ENCODE measurements at places on chromosomes 6 and 20.
A peak's percentile ranks its signal among the peaks of the same experiment; 100 is the strongest.

- H3K27me3 ChIP-seq, result no peaks in the 10 kb centered on the region
- no peak overlapping the region for H3K4me3 ChIP-seq
- no peak overlapping the region for H3K27ac ChIP-seq
- no peak for DNase-seq
- H3K36me3 ChIP-seq, result no peaks in the 10 kb centered on the region
- H3K4me1 ChIP-seq, result no peaks in the 10 kb centered on the region
Measured at GRCh38 chr6:152502421-152503188, 134.6 kb downstream of the SYNE1 start.

DNA sequence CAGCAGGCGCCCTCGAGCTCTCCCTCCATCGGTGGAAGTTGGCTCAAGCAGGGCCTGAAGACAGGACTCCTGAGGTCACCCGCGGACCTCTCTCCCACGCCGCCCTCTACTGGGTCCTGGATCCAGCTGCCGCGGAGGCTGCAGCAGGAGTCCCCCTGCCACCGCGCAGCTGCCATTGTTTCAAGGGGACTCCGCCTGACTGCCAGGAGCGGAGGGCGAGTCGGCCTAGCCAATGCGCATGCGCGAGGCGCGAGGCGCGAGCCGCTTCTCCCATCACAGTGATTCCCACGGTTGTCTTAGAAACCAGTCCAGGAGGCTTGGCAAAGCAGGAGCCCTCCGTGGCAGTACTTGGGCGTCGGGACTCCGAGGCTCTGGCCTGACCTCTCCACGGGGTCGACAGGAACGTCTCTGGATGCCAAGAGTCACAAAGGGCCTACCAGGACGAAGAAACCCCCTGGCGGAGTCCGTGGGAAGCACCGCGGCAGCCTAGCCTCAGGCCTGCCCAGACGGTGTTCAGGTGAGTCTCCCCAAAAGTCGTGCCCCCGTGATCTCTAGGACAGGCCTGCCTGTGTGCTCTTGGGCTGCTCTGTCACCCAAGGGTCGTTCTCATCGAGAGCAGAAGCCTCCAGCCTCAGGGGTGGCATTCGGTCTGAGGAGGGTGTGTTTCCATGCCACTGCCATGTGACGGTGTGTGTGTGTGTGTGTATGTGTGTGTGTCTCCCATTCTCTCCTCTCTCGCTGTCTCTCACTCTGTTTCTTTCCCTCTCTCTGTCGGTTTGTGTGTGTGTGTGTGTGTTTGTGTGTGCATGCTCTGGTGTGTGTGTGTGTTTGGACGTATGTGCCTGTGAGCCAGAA, 290.6 kb upstream of the ZNF337 start:
- DNase-seq, result peak; percentile 34
- H3K27me3 ChIP-seq, result peaks cover 3% of the 10 kb centered on the region
- no peak overlapping the region for H3K27ac ChIP-seq
- no peaks in the 10 kb centered on the region for H3K4me1 ChIP-seq
- H3K36me3 ChIP-seq, result no peaks in the 10 kb centered on the region

- peaks cover 10% of the 10 kb centered on the region for H3K4me1 ChIP-seq
- H3K27ac ChIP-seq, result no peak overlapping the region
- no peak overlapping the region for H3K4me3 ChIP-seq
- peaks cover 36% of the 10 kb centered on the region for H3K27me3 ChIP-seq
- H3K36me3 ChIP-seq, result no peaks in the 10 kb centered on the region
Measured at GRCh38 chr6:3484946-3485345, 28.1 kb upstream of the SLC22A23 start.

- H3K27ac ChIP-seq, result no peak overlapping the region
- peaks cover 14% of the 10 kb centered on the region for H3K36me3 ChIP-seq
- no peak overlapping the region for H3K4me3 ChIP-seq
- no peak for DNase-seq
- H3K27me3 ChIP-seq, result no peaks in the 10 kb centered on the region
Measured at GRCh38 chr6:87501809-87502572, 29.2 kb downstream of the SLC35A1 start.

GRCh38 chr6:34154668-34155447, 9.0 kb upstream of the GRM4 start:
- no peaks in the 10 kb centered on the region for H3K36me3 ChIP-seq
- H3K27me3 ChIP-seq, result peaks cover 73% of the 10 kb centered on the region
- H3K4me3 ChIP-seq, result peak overlapping the region; percentile 45
- H3K27ac ChIP-seq, result no peak overlapping the region

DNA sequence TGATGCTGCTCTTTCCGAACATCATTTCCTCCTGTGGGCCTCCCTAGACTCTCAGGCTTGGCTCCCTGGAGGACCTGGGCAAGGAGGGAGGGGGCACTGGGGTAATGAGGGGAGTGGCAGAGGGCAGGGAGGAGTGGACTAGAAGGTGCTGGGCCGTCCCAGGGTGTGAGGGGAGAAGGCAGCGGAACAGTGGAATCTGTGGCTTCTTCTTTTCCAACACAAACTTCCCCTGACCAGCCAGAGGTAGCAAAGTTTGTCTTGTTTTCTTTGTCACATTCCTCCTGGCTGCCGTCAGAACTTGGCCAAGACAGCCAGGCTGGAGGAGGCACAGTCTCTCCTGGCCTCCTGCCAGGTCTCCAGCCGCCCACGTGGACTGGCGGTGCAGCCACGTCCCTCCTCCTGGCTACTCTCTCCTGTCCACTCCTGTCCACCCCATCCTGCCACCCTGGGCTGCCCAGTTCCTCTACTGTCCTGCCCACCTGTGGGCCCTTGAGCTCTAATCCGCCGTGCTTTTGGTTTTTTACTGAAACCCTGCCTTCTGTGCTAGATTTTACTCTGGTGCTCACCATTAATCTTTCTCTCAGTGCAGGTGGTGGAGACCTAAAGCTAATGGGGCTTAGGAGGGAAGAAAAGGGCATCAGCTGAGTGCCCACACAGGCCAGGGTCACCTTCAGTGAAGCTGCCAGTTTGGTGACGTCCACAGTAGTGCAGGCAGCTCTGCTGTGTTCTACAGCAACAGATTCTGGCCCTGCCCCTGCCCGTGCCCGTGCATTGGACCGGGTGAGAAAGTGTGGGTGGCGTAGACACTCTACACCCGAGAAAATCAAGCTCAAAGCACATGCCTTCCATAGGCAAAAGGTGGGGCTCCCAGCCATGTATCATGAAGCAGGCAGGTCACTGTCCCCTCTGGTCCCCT, 2.8 kb upstream of the CDSN start:
- peaks cover 9% of the 10 kb centered on the region for H3K4me1 ChIP-seq
- peaks cover 25% of the 10 kb centered on the region for H3K27me3 ChIP-seq
- no peaks in the 10 kb centered on the region for H3K36me3 ChIP-seq

- H3K4me1 ChIP-seq, result peaks cover 15% of the 10 kb centered on the region
- peaks cover 4% of the 10 kb centered on the region for H3K36me3 ChIP-seq
- H3K27ac ChIP-seq, result no peak overlapping the region
- DNase-seq, result no peak
- no peak overlapping the region for H3K4me3 ChIP-seq
Measured at GRCh38 chr6:83417880-83418663, 12.8 kb downstream of the ME1 start.

- DNase-seq, result no peak
- no peak overlapping the region for H3K4me3 ChIP-seq
- H3K36me3 ChIP-seq, result no peaks in the 10 kb centered on the region
- H3K27ac ChIP-seq, result peak overlapping the region; percentile 17
- peaks cover 67% of the 10 kb centered on the region for H3K27me3 ChIP-seq
Measured at GRCh38 chr20:20992277-20992676, 113.9 kb downstream of the LINC00237 start.

DNA sequence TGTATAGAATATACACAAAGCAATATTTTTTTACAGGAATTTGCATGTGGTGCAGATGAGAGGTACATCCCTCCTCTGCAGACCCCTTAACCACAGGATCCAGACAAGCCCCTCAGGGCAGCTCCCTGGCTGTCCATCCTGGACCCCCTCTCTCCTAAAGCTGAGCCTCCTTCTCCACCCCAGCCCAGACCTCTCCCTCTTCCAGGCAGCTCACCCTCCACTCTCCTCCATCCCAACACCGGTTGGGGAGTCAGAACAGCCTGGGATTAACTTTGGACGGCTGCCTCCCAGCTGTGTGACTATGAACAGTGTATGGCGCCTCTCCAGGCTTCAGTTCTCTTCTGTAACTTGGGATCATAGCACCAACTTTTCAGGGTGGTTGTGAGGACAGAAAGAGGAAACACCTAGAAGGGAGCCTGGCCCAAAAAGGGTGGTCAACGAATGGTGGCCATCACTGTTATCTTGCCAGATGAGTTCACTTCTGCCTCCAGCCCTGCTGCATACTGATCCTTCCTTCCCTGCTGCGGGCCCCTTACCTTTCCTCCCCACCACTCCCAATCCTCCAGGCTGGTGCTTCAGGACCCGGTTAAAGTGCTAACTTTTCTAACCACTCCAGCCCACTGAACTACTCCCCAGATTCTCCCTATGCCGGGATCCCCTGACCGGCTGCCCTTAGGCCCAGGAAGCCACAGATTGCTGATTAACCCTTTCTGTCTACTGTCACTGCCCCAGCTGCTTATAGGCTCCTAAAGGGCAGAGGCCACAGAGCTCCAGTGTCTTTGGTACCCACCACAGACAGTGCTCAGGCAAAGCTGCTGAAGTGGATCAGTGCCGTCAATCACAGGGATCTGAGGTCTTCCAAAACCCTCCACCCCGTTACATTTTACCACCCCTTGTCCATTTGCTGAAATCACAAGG, 55.9 kb downstream of the GPR6 start:
- DNase-seq, result no peak
- H3K27me3 ChIP-seq, result peaks cover 6% of the 10 kb centered on the region
- H3K4me3 ChIP-seq, result no peak overlapping the region
- no peak overlapping the region for H3K27ac ChIP-seq
- no peaks in the 10 kb centered on the region for H3K36me3 ChIP-seq
- H3K4me1 ChIP-seq, result no peaks in the 10 kb centered on the region

DNA sequence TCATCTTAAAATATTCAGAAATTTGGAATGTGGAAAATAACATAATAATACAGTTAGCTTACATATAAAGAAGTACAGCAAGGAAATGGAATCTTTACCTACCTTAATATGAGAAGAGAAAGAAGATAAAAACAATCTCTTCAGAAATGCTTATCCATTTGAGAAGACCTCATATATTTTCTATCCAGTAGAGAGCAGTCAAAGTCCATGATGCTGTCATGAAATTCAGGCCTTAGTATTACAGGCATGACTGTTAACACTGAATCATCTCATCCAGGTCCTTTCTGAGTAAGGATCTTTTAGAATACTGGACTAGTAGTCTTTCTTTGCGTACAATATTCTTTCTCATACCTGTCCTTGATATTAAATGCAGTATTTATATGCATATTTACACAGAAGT, 713.4 kb downstream of the CD109 start:
- no peak overlapping the region for H3K4me3 ChIP-seq
- H3K4me1 ChIP-seq, result no peaks in the 10 kb centered on the region
- H3K27ac ChIP-seq, result no peak overlapping the region

- H3K27ac ChIP-seq, result no peak overlapping the region
- H3K27me3 ChIP-seq, result no peaks in the 10 kb centered on the region
- no peak for DNase-seq
- no peaks in the 10 kb centered on the region for H3K36me3 ChIP-seq
Measured at GRCh38 chr20:9255171-9255570, 186.3 kb downstream of the PLCB4 start.

- peaks cover 6% of the 10 kb centered on the region for H3K36me3 ChIP-seq
- peaks cover 18% of the 10 kb centered on the region for H3K4me1 ChIP-seq
- no peaks in the 10 kb centered on the region for H3K27me3 ChIP-seq
- no peak overlapping the region for H3K4me3 ChIP-seq
- no peak overlapping the region for H3K27ac ChIP-seq
Measured at GRCh38 chr20:35653893-35654292, 10.8 kb downstream of the CPNE1 start.

GRCh38 chr6:30897882-30898281, 10.1 kb upstream of the GTF2H4 start:
- no peak overlapping the region for H3K4me3 ChIP-seq
- H3K4me1 ChIP-seq, result no peaks in the 10 kb centered on the region
- peaks cover 18% of the 10 kb centered on the region for H3K36me3 ChIP-seq
- no peak overlapping the region for H3K27ac ChIP-seq
- H3K27me3 ChIP-seq, result no peaks in the 10 kb centered on the region
- DNase-seq, result no peak

DNA sequence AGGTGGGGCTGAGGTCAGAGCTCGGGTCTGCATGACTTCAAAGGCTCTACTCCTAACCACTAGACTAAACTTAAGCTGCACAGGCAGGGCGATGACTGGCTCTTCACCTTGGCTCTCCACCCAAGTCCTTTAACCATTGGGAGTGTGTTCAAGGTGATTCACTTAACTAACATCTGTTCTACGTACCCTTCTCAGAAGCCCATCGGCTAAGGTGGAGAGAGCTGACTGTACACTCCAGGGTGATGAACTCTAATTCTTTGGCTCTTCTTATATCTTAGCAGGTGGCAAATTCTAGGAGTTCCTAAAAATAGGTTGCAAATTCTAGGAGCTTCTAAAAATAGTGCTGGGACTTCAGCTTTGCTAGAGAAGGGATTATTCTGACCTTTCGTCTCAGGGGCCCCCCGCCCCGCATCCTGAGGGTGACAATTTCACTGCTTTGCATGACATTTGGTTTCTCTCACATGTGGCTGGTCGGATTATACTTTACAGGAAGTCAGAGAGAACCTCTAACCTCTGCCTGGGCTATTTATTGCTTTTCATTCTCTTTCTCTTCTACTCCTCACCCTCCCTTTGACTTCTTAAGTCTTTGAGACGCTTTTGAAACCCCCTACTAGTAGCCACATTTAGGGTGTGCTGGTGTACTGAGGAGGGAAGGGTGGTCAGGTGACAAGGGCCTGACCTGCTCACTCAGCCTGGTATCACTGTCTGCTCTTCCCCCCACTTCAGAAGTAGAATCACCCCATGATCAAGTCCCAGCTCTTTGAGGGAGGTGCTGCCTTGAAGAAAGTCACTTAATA, 55.5 kb downstream of the PRDM1 start:
- peaks cover 7% of the 10 kb centered on the region for H3K4me1 ChIP-seq
- H3K4me3 ChIP-seq, result no peak overlapping the region
- no peak overlapping the region for H3K27ac ChIP-seq
- no peak for DNase-seq

GRCh38 chr6:41175084-41175483, 12.2 kb upstream of the TREM2 start:
- H3K4me3 ChIP-seq, result no peak overlapping the region
- H3K27ac ChIP-seq, result no peak overlapping the region
- no peaks in the 10 kb centered on the region for H3K4me1 ChIP-seq
- peaks cover 13% of the 10 kb centered on the region for H3K27me3 ChIP-seq

DNA sequence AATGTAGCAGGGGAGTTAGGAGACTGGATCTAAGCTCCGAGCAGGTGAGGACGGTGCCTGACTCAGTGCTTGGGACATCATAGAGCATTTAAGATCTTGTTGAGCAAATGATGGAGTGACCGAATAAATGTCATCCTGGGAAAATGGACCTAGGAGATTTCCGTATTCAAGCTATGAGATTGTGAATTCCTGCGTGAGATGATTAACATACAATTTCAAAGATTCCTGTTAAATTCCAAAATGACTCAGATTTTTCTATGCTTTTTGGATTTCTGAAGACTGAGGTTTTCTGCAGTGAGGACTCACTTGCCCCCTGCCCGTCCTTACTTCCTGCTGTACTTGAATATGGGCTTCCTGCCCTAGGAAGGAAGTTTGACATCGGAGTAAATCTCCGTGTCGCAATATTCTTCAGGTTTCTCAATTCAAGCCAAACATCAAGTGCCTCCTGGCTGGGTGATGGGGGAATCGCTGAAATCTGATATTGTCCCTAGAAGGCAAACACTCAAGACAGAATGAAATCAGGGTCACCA, 5.2 kb downstream of the SYTL3 start:
- peaks cover 7% of the 10 kb centered on the region for H3K27me3 ChIP-seq
- no peak overlapping the region for H3K27ac ChIP-seq
- H3K36me3 ChIP-seq, result no peaks in the 10 kb centered on the region
- H3K4me1 ChIP-seq, result peaks cover 3% of the 10 kb centered on the region
- no peak overlapping the region for H3K4me3 ChIP-seq

GRCh38 chr6:23842760-23843159, 283.3 kb upstream of the NRSN1 start:
- no peak overlapping the region for H3K27ac ChIP-seq
- no peaks in the 10 kb centered on the region for H3K36me3 ChIP-seq
- H3K27me3 ChIP-seq, result no peaks in the 10 kb centered on the region
- no peak overlapping the region for H3K4me3 ChIP-seq

Data from progenitor cell of endocrine pancreas (in vitro differentiated cells).